ENCODE measurements at places on chromosomes 5 and 9. TPM values are rescaled to one million over a fixed set of nuclear protein-coding genes. Genes with fewer than 3 reads are reported as not detected.

Gene TMEM232
- 6.3 TPM for total RNA-seq

Gene NTRK2
- total RNA-seq: 0.26 TPM

Gene CDC23
- 13.1 TPM for total RNA-seq

Gene SPATA31C1
- total RNA-seq: not detected
